ENCODE measurements at places on chromosomes 6 and 20.

DNA sequence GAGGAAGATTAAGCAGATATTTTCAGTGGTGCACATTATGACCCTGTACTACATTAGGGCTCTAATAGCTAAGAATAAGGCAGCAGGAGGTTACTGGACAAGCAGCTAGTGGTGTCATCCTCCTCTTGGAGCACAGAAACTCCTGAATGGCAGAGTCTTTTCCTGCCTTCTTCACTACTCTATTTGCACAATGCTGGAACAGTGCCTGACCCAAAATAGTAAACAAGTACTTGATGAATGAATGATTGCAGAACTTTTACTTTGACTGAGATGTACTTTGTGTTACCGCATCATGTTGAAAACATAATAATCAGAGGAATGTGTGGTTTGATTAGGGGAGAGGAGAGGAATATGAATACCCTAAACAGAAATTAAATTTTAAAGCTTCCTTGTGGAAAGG is 30.0 kb upstream of the UST start:
- no peak for DNase-seq

DNA sequence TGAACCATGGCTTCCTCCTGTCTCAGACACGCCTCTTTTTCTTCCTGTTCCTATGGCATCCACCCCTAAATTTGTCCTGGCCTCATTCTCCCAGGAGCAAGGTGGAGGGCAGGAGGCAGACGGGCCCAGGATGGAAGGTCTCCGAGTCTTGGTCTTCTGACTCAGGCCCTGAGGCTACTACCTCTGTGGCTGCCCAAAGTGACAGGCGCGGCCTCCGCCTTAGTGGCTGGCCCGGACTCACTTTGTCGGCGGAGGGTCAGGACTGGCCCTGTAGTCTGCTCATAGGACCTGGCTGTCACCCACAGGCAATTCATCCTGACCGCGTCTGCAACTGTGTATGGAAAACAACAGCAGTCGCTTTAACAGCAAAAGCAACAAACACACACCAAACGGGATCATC is 263.1 kb upstream of the SUPT3H start:
- DNase-seq = no peak

DNA sequence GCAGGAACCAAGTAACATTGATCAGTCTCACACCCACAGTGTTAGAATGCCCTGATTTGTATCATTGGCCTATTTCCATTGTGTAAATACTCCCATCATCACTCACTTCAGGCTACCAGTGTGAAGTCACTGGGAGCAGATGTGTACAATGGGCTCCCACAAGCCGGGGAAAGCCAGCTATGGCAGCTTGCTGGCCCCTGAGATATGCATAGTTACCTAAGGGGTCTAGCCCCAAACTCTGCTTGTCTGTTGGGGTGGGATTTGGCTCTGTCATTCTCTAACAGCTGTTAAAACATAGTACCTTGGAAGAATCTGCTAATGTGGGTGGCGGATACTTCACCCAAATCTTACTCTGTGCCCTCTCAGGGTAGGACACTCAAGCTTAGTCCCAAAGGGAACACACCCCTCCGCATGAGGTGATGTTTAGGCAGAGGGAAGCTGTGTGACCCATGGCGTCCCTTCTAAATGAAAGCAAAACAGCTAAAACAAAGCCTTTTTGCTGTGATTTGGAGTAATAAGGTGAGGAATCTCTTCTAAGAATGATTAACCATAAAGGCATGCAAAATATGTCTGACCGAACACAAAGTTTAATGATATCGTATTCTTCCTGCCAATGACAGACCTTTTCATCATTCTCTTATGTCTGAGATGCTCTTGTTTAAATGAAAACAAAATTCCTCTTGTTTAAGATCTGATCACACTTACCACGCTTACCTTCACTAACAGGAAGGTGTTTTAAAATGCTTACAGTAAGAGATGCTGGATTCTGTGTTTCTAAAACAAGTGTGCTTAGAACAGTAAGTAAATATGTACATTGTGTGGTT is 45.9 kb upstream of the PXDC1 start:
- no peak for DNase-seq

- DNase-seq = no peak
Measured at GRCh38 chr6:14665827-14666724, 548.5 kb downstream of the CD83 start.

DNA sequence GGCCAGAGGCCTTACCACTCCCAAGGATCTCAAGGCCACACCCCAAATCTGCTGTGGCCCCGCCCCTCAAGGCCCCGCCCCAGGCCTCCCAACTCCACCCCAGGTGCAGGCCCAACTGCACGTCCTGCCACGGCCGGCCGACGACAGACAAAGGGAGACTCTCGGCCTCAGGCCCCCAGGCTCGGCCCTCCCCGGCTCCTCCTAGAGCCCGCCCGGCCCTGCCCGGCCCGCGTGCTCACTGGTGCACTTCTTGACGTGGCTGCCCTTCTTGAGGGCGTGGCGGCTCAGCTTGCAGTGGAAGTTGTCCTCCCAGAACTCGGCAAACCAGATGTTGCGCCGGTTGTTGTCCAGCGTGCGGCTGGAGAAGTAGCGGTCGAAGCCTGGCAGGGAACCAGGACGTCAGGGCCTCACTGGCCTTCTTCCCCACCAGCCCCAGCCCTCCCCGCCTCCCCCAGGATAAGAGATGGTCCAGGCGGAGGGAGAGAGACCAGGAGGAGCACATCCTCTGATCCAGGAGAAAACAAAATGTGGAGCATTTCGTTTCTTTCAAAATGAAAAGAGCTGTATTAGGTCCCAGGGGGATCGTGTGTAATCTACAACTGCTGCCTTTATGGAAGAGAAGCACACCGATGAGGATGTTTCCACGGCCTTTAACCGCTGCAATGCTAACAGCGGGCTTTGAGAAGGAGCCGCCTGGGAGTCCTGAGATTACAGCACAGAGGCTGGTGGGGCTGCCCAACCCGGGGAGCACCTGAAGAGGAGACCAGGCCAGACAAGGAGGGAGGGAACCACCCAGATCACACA is 89.4 kb downstream of the GRM4 start:
- DNase-seq = no peak

- DNase-seq = no peak
Measured at GRCh38 chr20:40433341-40433861, 255.6 kb downstream of the MAFB start.

GRCh38 chr20:53748821-53749421 is 155.3 kb upstream of the ZNF217 start:
- no peak for DNase-seq

- no peak for DNase-seq
Measured at GRCh38 chr20:1897965-1898464, 2.8 kb downstream of the SIRPA start.

GRCh38 chr20:37327748-37328147 is 18.2 kb upstream of the SRC start:
- DNase-seq = no peak

DNA sequence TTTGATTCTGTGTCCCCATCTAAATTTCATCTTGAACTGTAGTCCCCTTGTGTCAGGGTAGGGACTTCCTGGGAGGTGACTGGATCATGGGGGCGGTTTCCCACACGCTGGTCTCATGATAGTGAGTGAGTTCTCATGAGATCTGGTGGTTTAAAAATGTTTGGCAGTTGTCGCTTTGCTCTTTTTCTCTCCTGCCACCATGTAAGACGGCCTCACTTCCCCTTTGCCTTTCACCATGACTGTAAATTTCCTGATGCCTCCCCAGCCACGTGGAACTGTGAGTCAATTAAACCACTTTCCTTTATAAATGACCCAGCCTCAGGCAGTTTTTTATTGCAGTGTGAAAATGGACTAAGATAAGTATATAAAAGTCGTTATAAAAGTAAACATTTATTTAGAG is 80.5 kb upstream of the SGK1 start:
- DNase-seq = no peak

GRCh38 chr6:71737953-71738352 is 148.4 kb upstream of the RIMS1 start:
- DNase-seq = no peak

- DNase-seq = peak; percentile 50
Measured at GRCh38 chr6:134063966-134064445, 11.6 kb upstream of the SLC2A12 start.

DNA sequence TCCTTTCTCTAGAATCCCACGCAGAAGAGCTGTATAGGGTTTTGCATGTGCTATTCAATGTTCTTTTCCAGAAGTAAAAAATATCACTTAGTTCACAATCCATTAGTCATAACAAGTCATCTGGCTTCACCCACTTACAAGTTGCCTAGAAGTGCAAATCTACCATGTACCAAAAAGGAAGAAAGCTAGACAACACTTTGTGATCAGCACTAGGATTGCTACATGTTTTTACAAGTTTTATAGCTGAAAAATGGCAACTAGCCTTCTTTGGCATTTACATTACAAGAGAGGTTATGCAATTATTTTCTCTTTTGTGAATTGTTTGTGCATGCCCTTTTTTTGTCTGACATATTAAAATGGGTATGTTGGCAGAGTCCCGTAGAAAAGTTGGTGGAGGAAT is 85.6 kb upstream of the PTPRK start:
- DNase-seq = no peak

GRCh38 chr20:4053071-4053919 is 37.9 kb upstream of the RNF24 start:
- DNase-seq = no peak

- DNase-seq = no peak
Measured at GRCh38 chr6:81906709-81907204, 154.3 kb upstream of the TENT5A start.
